ENCODE measurements at places on chromosomes 1 and 21.

DNA sequence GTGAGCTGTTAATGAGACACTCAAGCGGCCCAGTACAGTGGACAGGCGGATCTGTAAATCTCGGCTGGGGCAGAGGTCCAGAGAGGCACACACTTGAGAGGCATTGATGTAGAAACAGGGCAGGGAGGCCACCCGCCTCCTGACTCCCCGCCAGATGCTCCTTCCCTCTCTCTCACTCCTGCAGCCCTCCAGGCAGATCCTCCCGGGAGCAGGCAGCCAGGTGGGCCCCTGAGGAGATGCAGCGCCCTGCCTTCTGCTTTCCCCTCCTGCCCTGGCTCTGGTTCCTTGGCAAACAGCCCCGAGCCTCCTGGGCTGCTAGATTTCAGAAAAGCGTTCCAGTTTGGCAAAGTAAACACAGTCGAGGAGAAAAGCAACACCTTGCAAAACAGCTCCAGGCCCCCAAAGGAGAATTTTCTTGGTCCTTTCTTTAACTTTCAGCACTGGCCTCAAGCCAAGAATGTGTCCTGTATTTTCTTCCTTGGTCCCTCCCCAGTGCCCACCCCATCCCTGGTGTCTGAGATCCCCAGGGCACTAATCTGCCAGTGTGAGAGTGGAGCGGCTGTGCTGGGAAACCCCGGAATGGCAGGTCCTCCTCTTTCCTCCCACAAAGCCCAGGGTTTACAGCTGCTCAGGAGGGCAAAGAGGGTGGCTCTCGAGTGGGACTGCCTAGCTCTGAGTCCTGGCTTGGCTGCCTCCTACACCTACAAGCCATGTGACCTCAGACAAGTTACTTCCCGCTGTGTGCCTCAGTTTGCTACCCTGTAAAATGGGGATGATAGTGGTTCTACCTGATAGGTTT, 29.4 kb upstream of the IFNLR1 start:
- DNase-seq, result no peak

DNA sequence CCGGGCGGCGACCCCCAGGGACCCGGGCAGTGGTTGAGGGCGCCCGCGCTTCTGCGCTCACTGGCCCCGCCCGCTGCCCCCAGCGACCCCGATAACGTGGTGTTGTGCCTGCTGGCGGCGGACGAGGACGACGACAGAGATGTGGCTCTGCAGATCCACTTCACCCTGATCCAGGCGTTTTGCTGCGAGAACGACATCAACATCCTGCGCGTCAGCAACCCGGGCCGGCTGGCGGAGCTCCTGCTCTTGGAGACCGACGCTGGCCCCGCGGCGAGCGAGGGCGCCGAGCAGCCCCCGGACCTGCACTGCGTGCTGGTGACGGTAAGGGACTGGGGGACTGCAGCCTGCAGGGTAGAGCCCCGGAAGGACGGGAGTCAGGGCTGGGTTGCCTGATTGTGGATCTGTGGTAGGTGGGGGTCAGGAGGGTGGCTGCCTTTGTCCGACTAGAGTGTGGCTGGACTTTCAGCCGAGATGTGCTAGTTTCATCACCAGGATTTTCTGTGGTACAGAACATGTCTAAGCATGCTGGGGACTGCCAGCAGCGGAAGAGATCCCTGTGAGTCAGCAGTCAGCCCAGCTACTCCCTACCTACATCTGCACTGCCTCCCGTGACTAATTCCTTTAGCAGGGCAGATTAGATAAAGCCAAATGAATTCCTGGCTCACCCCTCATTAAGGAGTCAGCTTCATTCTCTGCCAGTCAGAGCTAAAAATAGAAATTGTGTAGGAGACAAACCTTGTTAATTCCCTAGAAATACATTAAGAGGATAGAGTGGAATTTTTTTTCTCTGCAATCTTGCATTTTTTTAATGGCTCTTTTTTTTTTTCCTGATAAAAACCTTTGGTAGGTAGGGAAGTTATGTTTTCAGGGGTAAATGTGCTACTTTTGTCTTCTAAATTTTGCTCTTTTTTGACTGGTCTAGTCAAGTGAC, 1.5 kb downstream of the GADD45A start:
- DNase-seq, result peak; percentile 80

DNA sequence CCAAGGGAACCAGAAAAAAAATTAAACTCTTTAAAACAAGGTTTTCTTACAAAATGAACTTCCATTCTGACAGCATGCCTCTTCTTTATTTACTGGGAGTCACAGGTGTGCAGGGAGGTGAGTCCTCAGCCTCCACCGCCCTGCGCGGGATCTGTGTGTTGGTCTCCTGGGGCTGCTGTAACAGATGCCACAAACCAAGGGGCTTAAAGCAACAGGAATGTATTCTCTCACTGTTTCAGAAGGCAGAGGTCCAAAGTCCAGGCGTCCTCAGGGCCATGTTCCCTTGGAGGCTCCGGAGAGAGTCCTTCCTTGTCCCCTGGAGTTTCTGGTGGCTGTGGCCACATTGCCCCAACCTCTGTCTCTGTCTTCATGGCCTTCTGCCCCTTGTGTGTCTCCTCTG, 123.6 kb upstream of the C1orf174 start:
- DNase-seq, result no peak

- DNase-seq, result no peak
Measured at GRCh38 chr1:206836111-206836510, 29.3 kb upstream of the IL20 start.

GRCh38 chr1:97061604-97062003, 340.0 kb downstream of the PTBP2 start:
- DNase-seq, result no peak

GRCh38 chr1:225660544-225660946, 7.6 kb upstream of the ENAH start:
- no peak for DNase-seq

DNA sequence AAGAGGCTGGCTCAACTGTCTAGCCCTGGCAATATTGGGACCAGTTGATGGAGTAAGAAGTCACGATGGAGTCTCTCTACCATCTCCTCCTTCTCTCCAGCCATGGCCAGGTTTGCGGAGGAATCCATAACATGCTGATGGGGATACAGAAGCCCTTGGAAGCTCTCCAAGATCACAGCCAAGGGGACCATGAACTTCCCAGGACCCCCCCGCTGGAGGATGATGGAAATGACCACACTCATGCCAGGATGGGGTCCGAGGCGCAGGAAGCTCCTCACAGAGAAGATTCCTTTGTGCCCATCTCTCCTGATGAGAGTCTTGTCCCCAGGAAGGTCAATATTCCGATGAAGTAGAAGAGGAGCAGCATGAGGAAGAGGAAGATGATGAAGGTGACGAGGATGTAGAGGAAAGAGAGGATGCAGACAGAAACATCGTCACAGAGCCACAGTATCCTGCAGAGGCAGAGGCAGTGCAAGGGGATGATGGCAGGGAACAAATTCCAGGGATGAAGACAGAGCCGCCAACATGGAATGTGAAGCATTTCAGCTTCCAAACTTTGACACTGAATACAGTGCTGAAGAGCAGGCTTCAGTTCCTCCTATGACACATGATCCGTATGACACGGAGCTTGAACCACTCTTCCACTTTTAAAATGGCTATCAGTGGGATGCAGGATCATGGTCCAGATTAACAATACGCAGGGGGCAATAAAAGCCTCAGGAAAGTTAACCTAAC, 57.9 kb upstream of the EDN2 start:
- no peak for DNase-seq

GRCh38 chr1:225021037-225021436, 91.6 kb downstream of the DNAH14 start:
- DNase-seq, result no peak

DNA sequence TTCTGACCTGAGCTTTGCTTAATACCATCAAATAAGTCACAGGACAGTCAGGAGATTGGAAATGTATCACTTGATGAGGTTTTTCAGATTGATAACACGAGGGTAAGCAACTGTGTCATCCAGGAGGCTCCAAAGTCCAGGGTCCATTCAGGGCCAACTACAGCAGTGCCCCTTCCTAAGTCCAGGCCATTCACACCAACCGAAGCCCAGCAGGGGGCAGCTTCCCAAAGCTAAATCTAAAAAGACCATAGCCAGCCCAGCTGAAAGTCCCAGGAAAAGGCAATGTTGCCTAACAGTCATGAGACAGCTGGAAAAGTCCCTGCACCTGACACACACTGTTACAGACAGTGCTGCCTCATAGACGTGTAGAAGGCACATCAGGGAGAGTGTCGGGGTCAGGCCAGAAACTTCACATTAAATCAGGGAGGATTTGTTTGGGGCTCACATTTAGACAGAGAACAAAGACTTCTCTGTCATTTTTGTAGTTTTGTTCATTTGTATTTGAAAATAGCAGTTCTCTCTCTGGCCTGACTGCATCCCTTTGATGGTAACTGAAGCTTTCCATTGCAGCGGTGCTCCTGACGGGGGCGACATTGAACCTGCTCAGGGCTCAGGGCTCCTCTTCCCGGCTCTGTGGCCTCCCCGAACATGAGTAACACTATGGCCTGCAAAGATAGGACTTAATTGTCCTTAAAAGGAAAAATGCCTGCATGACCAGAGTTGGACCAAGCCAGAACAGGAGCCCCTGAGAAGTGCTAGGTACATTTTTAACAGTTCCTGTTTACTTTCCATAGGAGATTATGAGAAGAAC, 200.4 kb downstream of the NRIP1 start:
- peak; percentile 85 for DNase-seq

DNA sequence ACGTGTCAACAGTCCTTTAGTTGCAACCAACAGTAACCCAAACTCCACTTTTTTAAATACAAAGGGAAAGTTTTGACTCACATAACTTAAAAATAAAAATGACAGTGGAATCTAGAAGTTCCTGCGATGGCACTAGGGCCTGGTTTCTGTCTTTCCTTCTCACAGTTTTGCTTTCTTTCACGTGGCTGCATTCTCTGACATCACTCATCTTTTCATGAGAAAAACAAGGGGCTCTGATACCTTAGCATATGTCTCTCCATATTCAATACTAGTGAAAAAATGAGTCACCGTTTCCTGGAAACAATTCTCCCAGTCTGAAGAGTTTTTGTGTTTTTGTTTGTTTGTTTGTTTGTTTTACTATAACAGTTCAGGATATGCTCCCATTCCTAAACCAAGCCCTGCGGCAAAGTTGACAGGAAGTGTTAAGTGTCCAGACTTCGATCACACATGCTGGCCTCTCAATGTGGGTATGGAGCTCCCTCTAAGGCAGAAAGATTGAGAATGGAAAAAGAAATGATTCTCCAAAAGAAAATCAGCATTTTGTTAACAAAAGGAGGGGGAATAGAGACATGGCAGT, 483.3 kb downstream of the TTLL7 start:
- DNase-seq, result no peak
